ENCODE measurements at places on chromosomes 5 and 9.
A peak's percentile ranks its signal among the peaks of the same experiment; 100 is the strongest.

DNA sequence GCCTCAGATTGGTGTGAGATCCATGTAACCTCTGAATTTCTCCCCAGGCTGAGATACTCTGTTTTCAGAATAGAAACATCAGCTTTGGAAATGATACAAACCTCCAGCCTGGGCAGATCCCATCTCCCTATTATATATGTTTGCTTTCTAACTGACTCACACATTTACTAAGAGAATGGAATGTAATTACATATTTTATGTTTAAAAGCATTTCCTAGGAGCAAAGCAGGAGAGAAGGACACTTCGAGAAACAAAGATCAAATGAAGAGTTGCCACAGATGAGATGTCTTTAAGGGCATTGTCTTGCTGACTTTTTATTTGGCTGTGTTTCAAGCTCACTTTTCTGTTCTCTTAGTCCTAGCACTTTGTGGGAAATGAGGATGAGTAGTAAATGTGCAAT, 96.3 kb downstream of the CDH18 start:
- no peak for DNase-seq

GRCh38 chr9:131743096-131743495, 3.2 kb upstream of the RAPGEF1 start:
- no peak for DNase-seq

DNA sequence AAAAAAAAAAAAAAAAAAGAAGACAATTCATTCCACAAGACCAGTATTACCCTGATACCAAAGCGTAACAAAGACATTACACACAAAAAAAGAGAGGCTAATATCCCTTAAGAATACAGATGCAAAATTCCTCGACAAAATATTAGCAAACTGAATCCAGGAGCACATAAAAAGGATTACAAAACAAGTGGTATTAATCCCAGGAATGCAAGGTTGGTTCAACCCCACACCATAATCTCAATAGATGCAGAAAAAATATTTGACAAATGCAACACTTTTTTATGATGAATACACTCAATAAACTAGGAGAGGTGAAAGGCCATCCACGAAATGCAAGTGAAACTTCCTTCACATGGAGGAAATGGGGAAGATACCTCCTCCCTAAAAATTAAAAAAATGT, 80.1 kb upstream of the TLR4 start:
- DNase-seq: no peak

DNA sequence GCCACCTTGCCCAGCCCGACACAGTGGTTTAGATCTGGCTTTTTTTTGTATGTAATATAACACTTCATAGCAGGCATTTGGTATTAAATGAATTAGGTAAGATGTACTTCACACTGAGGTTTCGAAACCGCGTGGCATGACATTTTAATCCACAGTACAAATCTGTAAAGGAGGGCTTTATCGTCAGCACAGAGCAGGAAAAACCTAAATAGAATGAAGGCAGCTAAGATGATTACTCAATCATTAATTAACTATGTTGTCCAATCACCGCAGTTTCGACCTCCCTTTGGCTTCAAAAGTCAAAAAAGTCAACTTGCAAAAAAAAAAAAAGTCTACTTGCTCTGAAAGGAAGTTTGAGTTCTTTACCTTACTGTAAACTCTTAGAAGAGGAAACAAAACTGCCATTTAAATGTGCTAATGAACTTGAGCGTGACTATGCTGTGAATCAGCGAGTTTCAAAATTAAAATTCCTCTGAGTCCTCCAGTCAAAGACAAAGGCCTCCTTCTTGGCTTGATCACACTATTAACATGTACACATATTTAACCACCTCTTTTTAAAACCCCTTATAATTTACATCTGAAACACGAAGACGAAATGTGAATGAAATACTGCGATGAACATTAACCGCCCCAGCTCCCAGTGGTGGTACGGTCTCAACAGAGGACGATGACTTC, 698 bp upstream of the SEC24A start:
- DNase-seq: peak; percentile 50

- DNase-seq: no peak
Measured at GRCh38 chr9:38683336-38683735, 36.6 kb downstream of the FAM240B start.

- DNase-seq: no peak
Measured at GRCh38 chr5:91706785-91707520, 323.8 kb upstream of the ARRDC3 start.

GRCh38 chr5:53179691-53180090, 70.1 kb upstream of the MOCS2 start:
- DNase-seq: no peak

- DNase-seq: no peak
Measured at GRCh38 chr5:66520854-66521253, 75.3 kb upstream of the MAST4 start.

DNA sequence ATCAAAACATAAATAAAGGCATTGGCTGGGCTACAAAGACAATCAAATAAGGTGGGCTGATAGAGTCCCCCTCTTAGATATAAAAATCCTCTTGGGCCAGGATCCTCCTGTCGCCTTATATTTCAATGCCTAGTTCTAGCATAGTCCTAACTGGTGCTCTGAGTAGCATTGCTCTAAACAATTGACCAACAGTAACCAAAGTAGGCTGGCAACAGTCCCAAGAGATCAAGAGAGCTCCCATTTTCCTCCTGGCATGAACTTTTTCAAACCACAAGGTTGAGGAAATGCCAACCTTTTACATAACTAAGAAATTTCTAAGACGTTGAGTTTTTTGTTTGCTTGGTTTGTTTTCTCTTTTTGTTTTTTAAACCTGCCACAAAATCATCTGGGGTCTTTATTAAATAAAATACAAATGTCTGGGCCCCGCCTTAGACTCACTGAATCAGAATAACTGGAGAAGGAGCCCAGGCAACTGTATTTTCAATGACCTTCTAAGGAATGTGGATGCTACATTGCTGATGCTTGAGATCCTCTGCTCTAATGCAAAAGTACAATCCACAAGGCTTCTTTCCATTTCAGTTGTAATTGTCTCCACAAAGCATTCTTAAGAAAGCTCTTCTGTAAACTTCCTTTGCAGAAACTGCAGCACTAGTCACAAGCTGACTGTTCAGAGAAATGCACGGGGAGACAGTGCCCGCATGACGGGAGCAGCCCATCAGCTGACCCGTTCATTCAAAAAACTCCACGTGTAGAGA, 2.9 kb downstream of the SLC45A2 start:
- DNase-seq: no peak

DNA sequence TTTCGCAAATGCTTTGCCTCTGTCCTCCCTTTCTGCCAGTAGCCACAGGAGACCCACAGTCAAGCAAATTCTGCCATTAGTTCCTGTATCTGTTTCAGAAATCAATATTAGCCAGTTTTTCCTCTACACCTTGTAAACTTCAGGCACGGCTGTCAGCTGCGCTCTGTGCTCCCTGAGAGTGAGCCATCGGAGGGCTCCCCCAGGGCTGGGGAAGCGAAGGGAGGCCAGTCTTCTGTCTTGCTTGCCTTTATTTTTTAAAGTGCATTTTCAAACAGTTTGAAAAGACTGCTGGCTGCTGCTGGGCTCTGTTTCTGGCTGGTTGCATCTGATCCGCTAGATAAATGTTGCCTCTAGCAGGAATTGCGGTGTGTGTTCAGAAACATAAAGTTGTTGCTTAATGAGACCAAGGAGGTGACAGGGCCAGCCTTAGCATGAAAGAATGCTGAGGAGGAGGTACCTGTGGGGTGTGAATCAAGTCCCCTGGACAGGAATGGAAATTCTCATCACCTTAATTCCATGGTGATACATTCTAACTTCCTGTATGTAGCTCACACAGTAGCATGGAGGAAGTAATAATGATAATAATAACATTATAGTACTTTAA, 421.7 kb upstream of the KIF2A start:
- DNase-seq: no peak

GRCh38 chr9:14713187-14713767, 9.3 kb downstream of the CER1 start:
- no peak for DNase-seq

- no peak for DNase-seq
Measured at GRCh38 chr5:141747152-141748141, 65.4 kb upstream of the ARAP3 start.

- DNase-seq: no peak
Measured at GRCh38 chr9:116124472-116125040, 29.0 kb upstream of the PAPPA start.

GRCh38 chr9:88280816-88281382, 107.3 kb upstream of the SPIN1 start:
- DNase-seq: peak; percentile 21

DNA sequence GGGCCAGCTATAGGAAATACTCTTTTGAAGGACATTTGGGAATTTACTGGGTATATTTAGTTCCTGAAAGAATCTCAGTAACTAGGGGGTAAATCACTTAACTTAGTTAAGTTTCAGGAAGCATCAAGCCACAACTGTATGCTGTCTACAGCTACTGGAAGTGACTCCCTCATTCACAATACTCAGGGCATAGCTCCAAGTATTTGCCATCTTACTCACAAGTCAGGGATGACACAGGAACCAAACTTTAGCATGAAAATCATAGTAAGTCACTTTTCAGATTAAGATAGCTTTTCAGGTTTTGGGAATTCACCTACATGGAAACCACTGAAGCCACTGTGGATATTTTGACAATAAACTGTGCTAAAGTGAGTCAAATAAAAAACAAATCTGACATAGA, 242.4 kb upstream of the ATP10B start:
- no peak for DNase-seq

- no peak for DNase-seq
Measured at GRCh38 chr5:97936231-97936630, 753.2 kb upstream of the RIOK2 start.

GRCh38 chr9:81032030-81032572, 657.2 kb downstream of the TLE1 start:
- no peak for DNase-seq

- DNase-seq: no peak
Measured at GRCh38 chr9:91852801-91853347, 97.2 kb downstream of the ROR2 start.

DNA sequence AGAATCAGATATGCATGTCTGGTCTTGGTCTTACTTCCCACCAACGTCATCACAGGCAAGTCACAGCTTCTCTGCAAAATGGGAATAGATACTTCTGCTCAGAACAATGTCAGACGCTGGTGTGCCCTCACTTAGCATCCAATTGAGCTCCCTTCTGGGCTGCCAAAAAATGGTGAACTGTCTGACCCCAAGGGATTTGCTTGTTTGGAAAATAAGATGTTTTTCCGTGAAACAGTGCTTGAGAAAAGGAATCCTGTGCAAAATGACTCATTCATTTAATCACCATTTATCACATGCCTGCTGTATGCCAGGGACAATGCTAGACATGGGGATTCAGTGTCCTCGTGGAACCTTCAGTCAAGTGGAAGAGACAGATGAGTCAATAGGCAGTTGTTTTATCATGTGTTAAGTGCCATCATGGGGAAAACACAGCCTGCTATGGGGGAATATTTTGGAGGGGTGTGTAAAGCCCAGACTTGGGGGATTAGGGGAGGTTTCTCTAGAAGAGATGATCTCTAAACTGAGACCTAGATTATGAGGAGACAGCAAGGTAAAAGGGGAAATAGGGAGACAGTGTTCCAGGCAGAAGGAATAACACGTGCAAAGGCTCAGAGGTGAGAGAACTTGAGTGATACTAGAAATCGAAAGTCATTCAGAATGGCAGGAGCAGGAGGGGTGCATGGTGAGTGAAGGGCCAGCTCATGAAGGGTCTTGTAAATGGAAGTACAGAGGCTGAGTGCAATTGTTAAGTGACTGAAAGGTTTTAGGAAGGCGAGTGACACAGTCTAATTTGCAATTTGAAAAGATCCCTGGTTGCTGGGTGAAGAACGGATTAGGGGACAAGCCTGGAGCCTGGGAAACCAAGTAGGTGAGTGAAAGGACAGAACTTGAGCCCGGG, 3.9 kb downstream of the NIPAL4 start:
- DNase-seq: no peak

GRCh38 chr9:73441890-73442818, 290.5 kb downstream of the ANXA1 start:
- no peak for DNase-seq

DNA sequence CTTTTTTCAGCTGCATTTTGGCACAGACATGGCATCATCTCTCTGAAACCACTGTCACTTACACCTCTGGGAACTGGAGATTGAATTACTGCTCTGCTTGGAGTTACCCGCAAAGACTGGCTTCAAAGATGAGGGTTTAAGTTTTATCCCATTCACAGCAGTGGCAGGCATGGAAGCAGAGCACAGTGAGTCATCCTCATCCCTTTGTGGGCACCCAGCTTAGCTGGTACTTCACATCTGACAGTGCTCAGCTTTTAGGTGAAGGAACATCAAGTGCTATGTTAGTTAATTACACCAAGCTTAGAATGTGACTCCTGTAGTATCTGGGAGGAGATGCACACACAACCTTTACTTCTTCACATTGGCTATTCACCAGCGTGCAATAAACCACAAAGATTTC, 24.8 kb upstream of the ALDH1A1 start:
- DNase-seq: no peak

DNA sequence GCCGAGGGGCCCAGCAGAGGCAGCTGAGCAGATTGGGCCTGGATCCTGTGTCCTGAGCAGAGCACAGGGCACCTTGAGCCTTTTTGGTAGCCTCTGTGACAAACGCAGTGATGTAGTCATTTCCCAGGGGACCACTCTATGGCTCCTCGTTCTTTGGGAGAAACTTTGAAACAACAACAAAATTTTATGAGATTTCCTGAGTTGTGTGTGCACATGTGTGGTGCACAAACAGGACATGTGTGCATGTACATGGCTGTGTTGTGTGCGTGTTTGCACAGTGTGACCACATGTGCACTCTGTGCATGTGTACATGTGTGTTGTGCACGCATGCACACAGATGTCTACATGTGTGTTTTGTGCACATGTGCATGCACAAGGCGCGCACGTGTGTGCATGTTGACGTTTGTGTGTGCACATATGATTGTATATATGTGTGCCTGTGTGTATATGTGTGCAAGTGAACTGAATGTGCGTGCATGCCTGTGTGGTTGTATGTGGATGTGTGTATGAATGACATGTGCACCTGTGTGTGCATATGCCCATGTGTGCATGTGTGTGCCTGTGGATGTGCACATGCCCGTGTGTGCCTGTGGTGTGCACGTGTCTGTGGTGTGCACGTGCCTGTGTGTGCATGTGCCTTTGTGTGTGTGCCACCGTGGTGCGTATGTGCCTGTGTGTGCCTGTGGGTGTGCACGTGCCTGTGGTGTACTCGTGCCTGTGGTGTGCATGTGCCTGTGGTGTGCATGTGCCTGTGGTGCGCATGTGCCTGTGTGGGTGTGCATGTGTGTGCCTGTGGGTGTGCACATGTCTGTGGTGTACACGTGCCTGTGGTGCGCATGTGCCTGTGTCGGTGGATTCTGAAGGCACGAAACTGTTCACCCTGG, 221.6 kb downstream of the CACNA1B start:
- DNase-seq: no peak

DNA sequence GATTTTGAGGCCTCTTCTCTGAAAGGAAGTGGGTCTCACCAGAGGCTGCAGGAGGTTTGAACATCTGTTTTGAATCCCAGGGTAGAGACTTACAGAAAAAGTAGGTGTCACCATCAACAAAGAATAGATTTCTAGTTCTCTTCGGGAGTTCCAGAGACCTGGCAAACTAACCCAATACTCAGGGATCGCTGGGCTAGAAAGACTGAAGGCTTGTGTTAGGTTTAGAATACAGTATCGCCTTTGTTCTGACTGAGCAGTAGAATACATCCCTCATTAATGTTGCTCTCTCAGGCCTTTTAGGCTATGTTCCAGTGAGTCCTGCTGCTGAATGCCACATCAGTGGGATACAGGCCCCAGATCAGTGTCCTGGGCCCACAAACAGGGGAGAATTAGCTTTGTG, 27.2 kb downstream of the RUSC2 start:
- no peak for DNase-seq

All from activated CD4-positive, alpha-beta T cell treated with anti-CD3 and anti-CD28 coated beads for 48 hours (primary cell).